ENCODE measurements at places on chromosomes 2 and 18.

- DNase-seq, result no peak
Measured at GRCh38 chr2:118772487-118773200, 74.8 kb downstream of the EN1 start.

DNA sequence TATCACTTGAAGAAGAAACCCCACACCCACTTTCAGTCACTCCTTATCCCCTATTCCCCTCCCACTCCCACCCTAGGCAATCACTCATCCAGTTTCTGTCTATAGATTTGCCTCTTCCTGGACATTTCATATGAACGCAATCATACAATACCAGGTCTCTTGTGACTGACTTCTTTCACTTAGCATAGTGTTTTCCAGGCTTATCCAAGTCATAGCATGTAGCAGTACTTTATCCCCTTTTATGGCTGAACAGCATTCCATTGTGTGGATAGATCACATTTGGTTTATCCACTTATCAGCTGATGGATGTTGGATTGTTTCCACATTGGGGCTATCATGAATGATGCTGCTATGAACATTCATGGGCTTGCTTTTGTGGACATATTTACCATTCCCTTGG, 6.6 kb downstream of the CFAP221 start:
- DNase-seq, result no peak

- DNase-seq, result no peak
Measured at GRCh38 chr2:86806059-86806857, 15.5 kb upstream of the CD8A start.

- DNase-seq, result no peak
Measured at GRCh38 chr2:236163471-236164200, 4.5 kb downstream of the GBX2 start.

GRCh38 chr2:180720829-180721228, 259.6 kb upstream of the UBE2E3 start:
- DNase-seq, result no peak

DNA sequence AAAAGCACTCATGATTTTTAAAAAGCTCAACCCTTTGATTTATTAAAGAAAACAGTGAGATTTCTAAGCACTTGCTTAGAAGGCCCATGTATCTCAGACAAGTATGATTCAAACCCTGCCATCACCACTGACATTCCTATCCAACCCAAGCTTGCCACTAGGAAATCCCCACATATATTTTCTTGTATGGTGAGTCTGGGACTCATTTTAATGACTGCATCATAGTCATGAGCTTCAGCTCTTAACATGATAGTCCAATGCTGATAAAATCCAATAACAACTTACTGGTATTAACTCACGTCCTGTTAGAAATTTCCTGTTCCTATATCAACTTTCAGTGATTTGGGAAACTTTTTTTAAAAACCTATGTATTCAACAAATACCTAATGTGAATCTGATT, 39.4 kb upstream of the NCKAP5 start:
- DNase-seq, result peak; percentile 77

- DNase-seq, result no peak
Measured at GRCh38 chr18:44835703-44836102, 155.0 kb downstream of the SETBP1 start.

DNA sequence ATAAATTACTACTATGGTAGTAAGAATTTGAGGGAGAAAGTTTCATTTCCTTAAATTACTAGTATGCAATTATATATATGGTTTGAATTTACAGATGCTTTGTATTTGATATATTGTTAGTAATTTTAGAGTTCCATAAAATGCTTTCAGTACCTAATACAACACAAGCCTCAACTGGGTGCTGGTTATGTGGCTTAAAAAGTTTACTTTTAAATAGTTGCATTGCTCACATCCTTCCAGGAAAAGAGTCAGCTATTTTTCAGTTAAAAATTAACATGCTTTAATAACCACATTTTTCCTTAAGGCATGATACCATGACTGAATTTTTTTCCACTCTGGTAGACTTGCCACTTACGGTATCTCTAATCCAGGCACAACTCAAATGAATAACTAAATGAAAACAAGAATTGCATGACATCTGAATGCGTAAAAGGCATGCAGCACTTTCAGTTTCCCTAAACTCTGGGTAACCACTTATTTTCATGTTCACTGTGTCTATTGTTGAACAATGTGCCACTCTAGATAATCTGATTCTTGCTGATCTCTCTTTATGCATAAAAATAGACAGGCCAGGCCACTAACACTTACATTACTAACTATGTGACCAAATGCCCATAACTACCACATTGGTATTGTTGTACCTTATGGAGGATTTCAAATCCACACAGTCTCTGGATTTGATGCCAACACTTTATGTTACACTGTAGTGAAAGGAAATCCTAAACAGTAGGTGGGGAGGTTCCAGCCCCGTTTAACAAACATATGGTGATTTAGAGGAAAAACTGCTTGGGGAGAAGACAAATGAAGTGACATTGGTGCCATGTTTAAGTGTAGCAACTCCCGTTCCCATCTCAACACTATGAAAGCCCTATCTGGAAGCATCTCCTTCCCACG, 35.5 kb upstream of the SLC35F5 start:
- DNase-seq, result peak; percentile 3

DNA sequence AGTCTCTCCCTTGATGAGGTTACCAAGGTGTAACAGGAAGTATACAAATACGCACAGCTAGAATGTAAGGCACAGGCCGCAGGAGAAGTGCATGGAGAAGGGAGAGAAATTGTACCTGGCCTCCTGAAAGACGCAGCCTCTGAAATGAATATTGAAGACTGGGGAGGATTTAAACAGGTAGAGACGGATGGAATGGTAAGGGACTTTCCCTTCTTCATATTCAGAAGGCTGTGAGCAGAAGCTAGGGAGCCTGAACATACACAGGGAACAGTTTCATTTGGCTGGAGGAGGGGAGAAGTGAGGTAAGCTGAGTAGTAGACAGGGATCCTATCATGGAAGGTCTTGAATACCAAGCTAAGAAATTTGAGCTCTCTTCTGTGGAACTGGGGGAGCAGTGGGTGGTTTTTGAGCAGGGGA, 112.7 kb downstream of the ANKRD44 start:
- no peak for DNase-seq

DNA sequence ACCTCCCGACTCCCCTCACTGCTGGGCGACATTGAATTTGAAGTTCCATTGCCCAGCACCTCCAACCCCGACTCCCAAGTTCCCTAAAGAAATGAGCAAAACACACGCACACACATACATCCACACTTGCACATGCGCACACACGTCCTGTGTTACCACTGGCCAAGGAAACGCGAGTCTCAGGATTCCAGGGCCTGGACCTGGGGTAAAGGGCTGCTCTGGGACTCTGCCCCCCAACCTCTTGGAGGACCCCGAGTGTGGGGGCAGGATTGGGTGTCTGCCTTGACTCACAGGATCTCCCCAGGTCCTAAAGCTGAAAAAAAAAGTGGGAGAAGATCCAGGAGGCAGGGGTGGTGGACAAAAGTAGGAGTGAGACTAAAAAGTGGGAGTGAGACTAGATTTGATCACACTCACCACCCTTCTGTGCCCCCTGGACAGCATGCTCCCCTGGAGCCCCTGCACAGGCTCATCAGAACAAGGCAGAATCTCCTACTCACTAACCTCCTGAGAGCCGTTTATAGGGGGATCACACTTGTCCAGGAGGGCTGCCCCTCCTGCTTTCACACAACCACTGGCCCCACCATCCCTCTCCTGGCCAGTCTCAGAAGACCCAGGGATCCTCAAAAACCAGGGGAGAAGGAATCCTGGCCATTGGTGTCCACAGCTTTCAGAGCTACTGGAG, 202.2 kb downstream of the TNS1 start:
- no peak for DNase-seq

DNA sequence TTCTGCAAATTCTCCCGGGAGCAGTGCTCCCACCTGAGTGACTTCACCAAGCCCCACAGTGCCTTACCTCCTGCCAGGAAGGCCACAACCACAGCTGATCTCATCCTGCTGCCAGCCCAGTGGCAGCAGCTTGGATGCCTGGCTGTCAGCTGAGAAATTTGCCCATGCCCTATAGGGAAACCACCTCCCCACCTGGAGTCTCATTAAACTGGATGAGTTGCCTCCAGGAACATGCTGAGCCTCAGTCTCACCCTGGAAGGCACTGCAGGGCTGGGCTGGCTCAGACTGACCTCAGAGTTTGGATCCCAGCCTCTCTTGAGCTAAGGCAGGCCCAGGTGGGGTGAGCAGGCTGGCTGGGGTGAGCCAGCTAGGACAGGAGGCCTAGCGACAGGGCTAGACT, 23.3 kb downstream of the REEP1 start:
- DNase-seq, result no peak

DNA sequence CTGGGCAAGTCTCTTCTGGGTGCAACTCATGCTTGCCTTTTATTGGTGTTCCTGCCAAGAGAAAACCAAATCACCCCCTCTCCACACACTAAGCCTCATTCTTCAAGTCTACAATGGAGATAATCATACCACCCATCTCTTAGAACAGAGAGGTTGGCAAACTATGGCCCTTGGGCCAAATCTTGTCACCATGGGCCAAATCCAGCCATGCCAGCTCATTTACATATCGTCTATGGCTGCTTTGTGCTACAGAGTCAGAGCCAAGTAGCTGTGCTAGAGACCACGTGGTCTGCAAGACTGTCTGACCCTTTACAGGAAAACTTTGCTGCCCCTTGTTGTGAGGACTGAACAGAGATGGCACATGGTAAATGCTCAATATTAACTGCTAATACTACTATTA, 270.3 kb upstream of the PARD3B start:
- no peak for DNase-seq

GRCh38 chr2:188293601-188294351, 2.1 kb downstream of the GULP1 start:
- peak; percentile 62 for DNase-seq

DNA sequence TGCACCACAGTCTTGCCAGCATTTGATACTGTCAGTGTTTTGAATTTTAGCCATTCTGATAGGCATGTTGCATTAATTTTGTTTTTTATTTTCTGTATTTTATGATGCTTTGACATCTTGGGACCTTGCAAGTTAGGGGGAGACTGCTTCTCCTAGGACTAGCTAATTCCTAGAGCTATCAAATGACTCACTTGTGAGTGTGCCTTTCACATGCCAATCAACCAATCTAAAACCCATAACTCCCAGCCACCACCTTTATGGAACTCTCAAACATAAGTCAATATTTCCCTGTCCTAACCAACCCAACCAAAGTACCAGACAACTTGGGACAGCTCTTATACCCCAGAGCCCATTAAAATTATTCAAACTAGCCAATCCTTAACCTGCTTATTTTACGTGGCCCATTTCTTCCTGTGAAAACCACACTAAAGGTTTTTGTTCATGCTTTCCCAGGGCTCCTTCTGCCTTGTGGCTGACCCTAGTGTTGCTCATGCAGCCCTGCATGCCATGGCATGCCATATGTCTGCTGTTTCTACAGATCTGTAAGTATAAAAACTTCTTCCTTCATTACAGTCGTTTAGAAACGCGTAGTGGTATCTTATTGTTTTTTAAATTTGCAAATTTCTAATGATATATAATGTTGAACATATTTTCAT, 230.1 kb downstream of the GPD2 start:
- no peak for DNase-seq

GRCh38 chr2:156064540-156064939, 268.0 kb downstream of the NR4A2 start:
- no peak for DNase-seq

DNA sequence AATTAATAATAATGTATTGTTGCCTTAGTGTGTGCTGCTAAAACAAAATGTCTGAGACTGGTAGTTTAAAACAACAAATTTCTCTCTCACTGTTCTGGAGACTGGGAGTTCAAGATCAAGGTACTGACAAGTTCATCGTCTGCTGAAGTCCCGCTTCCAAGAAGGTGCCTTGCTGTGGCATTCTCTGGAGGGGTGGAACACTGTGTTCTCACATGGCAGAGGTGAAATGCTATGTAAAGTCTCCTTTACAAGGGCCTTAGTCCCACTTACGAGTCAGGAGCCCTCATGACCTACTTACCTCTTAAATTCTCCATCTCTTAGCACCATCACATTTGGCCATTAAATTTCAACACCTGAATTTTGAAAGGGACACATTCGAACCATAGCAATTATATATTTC, 299.2 kb upstream of the RBMS1 start:
- DNase-seq, result no peak

DNA sequence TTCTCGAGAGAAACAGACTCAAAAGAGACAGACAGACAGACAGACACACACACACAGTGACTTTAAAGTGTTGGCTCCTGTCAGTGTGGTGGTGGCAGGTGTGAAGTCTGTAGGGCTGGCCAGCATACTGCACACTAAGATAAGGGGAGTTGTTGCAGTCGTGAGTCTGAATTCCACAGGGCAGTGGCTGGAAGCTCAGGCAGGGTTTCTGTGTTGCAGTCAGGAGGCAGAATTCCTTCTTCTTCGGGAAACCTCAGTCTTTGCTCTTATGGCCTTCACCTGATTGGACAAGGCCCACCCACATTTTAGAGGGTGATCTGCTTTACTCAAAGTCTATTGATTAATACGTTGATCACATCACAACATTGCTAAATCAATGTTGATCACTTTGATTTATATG, 478.4 kb upstream of the HS6ST1 start:
- no peak for DNase-seq

- no peak for DNase-seq
Measured at GRCh38 chr2:43754180-43754579, 19.7 kb upstream of the DYNC2LI1 start.

GRCh38 chr2:62305421-62306176, 109.7 kb downstream of the B3GNT2 start:
- DNase-seq, result peak; percentile 60

GRCh38 chr2:90077948-90078347, 1386.5 kb downstream of the RPIA start:
- no peak for DNase-seq

GRCh38 chr2:72198532-72199241, 51.0 kb upstream of the CYP26B1 start:
- DNase-seq, result peak; percentile 60

DNA sequence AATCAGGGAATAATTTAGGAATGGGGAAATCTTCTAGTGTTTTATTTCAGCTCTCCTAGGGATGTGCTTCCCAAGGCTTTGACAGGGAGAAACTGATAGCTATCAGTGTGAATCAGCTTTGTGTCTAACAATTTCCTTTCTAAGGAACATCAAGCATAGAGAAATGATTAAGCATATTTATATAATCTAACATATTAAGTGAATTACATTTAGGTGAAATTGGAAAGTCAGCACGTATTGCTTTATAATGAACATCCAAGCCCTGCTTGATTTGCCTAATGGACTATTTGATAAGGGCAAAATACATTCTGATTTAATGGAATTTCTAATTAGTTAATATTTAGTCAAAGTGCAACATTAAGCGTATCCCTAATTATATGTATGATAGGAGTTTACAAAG, 19.5 kb upstream of the TSPYL6 start:
- no peak for DNase-seq

- no peak for DNase-seq
Measured at GRCh38 chr2:227152093-227152766, 11.8 kb downstream of the COL4A4 start.

GRCh38 chr2:29009711-29010677, 28.9 kb downstream of the TOGARAM2 start:
- DNase-seq, result no peak

DNA sequence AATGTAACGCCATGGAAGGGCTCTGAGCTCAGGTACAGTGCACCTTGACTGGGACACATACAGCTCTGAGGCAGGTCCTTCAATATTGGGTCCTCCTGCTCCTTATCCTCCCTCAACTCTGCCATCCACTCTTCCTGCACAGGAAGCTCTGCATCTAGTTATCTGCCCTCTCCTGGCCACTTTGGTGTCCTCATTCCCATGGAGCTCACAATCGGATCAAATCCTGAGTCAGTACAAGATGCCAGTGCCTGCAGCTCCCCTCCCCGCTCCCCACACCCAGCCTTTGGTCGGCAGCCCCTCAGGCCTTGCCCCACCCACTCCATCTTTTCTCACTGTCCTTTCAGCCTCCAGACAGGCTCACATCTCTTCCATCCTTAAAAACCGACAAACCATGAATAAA, 58.0 kb downstream of the LRRFIP1 start:
- peak; percentile 52 for DNase-seq

- no peak for DNase-seq
Measured at GRCh38 chr2:42456126-42456839, 37.5 kb downstream of the KCNG3 start.
